ENCODE measurements at places on chromosomes 1 and 21.
A peak's percentile ranks its signal among the peaks of the same experiment; 100 is the strongest.

- no peak for DNase-seq
These were observed 168.2 kb downstream of the DSCAM start for GRCh38 chr21:40678681-40679284.

GRCh38 chr1:74579425-74579824 is 67.0 kb upstream of the LRRC53 start:
- no peak for DNase-seq

DNA sequence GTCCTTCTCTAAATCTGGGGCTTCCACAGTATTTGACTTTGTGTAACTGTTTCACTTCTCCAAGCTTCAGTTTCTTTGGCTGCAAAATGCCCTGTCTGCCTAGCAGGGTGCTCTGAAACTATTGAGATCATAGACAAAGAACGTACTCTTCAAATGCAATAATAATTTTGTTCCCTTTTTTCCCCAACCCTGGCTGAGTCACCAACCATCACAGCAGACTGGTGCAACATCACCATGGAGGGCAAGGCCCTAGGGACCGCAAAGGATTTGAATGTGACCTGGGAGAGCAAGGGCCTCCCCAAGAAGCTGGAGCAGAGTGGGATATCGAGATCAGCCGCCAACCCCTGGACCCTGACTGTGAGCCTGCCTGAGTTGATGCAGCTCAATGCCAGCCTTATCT is 115.0 kb downstream of the FCRL5 start:
- DNase-seq: no peak

- DNase-seq: no peak
These were observed 560 bp downstream of the PADI2 start for GRCh38 chr1:17118706-17119075.

DNA sequence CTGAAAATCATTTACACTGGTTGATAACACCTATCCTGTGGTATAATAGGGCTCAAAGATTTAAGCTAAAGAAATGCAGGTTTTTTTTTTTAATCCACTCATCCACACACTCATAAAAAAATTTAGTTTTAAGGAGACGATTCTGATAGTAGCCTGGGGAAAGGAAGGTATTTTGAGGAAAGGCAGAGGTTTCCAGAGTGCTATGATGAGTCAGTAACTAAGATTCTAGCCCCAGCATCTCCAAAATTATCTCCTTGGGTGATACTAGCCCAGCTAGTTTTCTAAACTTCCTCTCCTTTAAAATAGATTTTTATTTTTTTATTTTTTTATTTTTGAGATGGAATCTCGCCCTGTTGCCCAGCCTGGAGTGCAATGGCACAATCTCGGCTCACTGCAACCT is 20.7 kb downstream of the ASAP3 start:
- no peak for DNase-seq

GRCh38 chr1:33392639-33393038 is 38.3 kb downstream of the PHC2 start:
- DNase-seq: no peak

DNA sequence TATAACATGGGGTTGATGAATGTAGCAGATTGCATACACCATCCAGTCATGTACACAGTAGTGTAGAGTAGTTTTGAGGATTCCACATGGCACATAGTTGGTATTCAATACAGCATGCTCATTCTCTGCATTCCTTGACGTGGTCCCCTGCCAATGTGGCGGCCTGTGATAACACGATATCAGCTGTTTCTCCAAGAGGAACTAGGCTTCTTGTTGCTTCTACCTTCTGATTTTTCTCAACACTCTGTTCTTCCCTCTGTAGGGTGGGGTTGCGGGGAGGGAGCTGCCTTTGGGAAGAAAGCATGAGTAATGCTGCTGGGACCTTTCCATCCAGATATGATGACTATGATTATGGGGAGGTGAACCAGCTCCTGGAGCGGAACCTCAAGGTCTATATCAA is 19.4 kb downstream of the SESN2 start:
- DNase-seq: no peak

DNA sequence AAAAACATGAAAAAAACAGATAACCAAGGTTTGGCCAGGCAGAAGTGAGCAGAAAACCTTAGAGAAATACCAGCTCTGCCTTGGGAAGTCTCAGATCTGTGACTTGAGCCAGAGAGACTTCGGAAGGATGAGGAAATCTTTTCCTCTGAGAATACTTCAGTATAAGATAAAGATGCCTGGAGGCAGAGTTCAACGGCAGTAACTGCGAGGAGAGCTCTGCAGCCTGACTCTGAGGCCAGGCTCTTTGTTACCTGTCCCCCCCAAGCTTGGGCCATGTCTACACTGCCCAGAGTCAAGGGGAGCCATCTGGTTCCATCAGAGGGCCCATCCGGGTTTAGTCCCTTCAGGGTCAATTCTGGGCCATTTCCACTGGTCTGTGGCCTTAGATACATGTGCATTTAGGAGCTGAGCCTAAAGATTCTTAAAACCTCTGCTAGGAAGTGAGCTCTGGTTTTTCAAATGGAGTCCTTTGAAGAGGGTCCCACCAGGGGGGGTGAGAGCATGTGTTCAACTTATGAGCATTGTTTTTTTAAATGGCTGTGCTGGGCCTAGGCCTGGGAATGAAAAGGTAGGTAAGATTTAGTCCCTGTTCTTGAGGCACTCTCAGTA is 8.7 kb downstream of the KIRREL1 start:
- DNase-seq: no peak

DNA sequence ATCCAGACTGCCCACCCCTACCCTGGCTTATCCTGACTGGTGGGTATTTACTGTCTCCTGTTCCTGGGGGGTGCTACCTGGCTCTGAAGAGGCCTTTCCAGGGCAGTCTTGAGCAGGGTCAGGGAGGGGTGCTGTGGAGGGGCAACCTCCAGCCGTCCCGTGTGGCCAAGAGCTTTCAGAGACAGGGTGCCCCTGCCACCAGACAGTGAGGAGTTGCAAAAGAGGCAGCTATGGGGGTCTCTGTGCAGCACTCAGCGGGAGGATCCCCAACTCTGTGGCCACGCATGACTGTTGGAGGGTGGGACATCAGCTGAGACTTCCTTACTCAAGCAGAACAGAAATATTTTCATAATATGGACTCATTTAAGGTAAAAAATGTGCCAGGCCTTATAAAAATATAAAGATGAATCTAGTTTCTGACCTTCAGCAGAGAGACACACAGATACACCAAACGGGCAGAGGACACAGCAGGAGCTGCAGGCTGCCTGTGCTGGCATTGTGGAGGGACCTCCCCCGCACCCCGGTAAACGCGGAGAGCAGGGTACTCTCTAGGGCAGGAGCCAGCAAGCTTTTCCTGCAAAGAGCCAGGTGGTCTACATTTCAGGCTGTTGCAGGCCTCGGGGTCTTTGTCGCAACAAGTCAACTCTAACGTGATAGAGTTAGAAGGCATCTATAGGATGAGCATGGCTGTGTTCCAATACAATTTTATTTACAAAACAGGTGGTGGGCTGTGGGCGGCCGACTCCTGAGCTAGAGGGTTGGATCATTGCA is 252.6 kb downstream of the RHOU start:
- DNase-seq: no peak

GRCh38 chr1:57483954-57484353 is 60.1 kb upstream of the DAB1 start:
- no peak for DNase-seq

GRCh38 chr21:40830836-40831235 is 16.1 kb downstream of the DSCAM start:
- DNase-seq: no peak

GRCh38 chr1:25129380-25129779 is 102.9 kb downstream of the SYF2 start:
- DNase-seq: no peak

DNA sequence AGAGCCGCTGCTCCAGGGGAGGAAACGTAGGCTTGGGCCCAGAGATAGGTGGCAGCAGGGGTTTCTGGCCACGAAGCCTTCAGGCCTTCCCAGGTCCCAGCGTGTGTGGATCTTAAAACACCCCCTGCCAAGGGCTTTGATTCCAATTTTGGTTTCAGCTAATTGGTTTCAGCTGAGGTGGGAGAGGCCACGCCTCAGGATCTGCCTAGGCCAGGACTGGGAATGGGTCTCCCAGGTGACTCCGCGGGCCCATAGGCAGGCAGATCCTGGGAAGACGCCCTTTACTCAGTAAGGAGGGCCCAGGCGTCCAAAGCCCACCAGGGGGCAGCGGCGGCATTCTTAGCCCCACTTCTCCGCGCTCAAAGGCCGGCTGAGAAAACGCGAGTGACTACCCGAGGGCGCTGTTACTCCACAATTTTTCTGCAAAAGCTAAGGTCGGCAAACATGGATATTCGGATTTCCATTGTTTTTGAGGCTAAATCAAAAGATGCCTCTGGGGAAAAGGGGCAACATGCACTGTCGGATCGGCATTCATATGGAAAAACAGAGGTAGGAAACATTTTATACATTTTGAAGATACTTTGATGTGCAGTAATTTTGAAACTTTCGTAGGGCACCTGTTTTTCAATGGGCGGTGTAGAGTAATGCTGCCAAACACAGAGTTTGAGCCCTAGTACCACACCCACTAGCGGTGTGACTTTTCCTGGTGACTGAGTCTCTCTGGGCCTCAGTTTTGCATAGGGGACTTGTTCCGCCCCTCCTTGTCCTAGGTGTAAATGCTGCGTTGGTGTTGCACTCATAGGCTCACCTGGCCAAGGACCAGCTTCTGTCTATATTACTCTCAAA is 31.8 kb upstream of the BCL10 start:
- DNase-seq: peak; percentile 92

DNA sequence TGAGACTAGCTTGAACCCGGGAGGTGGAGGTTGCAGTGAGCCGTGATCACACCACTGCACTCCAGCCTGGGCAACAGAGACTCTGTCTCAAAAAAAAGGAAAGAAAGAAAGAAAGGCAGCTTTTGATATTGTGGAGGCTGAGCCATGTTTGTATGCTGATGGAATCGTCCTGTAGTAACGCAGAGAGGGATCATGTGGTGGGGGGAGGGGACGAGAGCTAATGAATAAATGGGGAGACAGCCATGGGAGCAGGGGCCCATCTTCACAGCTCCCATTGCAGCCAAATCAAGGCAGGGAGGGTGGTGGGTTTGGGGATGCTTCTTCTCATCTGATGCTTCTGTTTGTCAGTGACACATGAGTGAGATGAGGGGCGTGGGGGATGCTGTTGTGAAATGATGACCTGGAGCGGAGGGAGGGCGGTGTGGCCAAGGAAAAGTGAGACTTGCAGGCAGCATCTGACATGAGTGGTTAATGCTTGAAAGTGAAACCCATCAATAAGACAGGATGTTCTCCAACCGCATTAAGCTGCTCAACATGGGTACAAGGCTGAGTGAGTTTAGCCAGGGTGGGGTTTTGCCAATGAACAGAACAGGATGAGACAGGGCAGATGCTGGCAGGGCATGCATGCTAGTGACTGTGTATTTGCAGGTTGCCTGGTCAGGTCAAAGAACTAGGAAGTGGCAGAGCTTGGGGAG is 16.7 kb downstream of the SPATA21 start:
- DNase-seq: no peak

DNA sequence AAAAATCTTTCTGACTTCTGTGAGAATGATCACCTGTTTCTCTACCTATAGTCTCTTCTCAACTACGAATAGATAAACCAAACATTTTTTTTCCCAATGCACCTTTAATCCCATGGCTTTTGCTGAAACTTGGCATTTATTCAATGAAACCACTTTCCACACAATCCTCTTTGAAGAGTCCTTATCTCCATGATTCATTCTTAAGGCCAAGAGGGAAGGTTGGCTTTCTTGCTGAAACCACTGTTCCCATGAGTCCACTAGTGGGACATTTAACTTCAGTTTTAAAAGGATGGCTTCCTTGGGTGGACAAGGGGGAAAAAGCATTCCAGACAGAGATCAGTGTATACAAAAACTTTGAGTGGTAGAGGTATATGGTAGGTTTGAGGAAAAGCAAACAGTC is 73.6 kb downstream of the CRB1 start:
- no peak for DNase-seq

GRCh38 chr1:18132711-18133541 is 25.3 kb downstream of the IGSF21 start:
- DNase-seq: no peak

- DNase-seq: no peak
These were observed 8.6 kb downstream of the CERS2 start for GRCh38 chr1:150966011-150966410.

GRCh38 chr1:58824753-58825389 is 41.0 kb upstream of the JUN start:
- no peak for DNase-seq

DNA sequence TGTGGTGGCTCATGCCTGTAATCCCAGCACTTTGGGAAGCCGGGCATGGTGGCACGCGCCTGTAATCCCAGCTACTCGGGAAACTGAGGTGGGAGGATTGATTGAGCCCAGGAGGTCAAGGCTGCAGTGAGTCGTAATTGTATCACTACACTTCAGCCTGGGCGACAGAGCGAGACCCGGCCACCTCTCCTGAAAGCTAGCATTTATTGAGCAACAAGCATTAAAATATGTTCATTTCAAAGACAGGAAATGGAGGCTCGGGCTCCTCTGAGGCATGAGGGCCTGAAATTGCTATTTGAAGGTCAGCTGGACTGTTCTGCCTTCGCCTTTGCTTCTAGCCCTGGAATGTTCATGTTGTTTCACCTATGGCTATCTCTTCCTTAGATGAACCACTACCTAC is 34.5 kb downstream of the SPATA21 start:
- DNase-seq: no peak

DNA sequence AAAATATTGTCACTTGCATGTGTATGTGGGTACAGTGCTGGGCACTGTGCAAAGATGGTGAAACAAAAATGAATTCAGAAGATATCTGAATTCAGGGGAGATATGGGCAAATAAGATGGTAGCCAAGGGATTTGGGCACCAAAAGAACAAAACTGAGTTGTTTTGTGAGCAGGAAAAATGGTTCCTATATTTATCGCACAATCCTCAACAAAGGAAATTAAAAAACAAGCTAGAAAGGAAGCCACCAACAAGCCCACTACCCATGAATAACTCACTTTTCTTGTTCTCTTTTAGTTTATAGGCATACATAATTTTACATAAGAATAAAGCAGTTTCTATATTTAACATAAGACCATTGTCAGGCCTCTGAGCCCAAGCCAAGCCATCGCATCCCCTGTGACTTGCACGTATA is 40.7 kb upstream of the VASH2 start:
- no peak for DNase-seq

GRCh38 chr1:27057389-27057788 is 44.7 kb upstream of the TENT5B start:
- DNase-seq: no peak

DNA sequence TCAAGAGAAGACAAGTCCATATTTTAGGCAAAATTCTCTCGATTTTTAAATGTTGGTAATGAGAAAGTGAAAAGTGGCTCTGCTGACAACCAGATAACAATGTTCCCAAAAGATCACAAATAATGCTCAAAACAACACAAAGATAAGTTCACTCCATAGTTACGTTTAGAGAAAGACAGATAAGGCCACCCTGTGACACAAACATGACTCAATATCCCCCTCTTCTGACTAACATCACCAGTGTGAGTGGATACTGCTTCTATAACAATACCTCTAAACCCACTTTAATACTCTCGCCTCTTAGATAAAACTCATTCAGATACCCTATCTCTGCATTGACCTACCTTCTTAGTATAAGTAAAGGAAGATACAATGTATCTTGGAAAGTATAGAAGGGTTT is 51.2 kb upstream of the RGS7 start:
- DNase-seq: no peak

Data from sciatic nerve (tissue), 2 donors.